NCI-H2171 (cell line): ENCODE measurements at places on chromosomes 6 and 20.

DNA sequence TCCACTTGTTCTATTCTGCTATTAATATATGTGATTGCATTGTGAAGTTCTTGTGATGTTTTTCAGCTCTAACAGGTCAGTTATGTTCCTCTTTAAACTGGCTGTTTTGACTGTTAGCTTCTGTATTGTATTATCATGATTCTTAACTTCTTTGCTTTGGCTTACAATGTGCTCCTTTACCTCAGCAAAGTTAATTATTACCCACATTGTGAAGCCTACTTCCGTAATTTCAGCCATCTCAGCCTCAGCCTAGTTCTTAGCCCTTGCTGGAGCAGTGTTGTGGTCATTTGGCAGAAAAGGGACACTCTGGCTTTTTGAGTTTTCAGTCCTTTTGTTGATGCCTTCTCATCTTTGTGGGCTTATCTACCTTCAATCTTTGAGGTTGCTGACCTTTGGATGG is 440.2 kb downstream of the TBC1D32 start:
- DNase-seq = no peak

GRCh38 chr6:149443411-149444181 is 41.2 kb downstream of the ZC3H12D start:
- DNase-seq = no peak

GRCh38 chr6:35954333-35954732 is 33.4 kb upstream of the SRPK1 start:
- DNase-seq = no peak

DNA sequence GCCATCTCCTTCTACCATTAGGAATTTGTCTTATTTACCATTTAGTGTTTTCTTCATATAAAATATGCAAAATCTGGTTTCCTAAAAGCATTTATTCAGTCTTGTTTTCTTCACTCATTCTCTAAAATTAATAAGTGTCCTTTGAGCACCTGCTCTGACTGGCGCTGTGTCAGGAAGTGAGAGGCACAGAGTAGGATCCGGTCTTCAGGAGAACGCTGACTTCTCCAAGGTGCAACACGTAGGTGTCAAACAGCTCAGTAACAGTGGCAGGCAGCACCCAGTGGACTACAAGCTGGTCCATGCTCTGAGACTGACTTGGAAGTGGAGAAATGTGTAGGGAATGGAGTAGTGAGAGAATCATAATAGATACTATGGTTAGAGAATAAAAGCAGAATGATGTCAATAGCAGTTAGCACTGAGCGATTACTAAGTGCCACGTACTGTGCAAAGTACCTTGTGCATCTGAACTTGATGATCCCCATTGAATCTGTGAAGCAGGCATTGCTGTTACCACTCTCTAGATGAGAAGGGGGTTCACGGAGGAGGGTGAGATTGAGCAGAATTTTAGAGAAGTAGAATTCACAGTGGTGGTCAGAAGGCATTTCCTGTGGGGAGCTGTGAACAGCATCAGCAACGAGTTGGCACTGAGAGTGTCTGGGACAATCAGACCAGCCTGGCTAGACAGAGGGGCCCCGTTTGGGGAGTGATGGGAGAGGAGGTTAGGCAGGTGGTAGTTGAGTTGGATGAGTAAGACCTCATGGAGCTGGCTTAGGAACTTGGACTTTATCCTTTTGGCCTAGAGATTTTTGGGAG is 569.8 kb downstream of the QKI start:
- no peak for DNase-seq

DNA sequence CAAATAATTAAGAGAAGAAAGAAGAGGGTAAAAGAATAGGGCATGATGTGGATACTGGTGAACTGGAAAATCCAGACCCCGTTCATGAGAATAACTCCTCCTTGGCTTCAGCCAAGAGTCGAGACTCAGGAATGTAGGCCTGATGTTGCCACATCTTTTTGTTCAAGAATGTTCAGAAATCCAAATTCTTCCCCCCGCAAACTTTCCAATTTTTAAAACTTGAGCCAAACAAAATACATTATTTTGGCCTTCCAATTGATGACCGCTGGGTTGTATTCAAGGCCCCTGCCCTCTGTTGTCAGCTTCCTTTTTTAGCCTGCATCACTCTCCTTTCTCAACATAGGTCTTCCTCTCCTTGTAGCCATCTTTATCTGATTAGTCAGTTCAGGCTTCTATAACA is 106.1 kb downstream of the TNFAIP3 start:
- no peak for DNase-seq

GRCh38 chr6:168117942-168118341 is 38.9 kb upstream of the FRMD1 start:
- no peak for DNase-seq

DNA sequence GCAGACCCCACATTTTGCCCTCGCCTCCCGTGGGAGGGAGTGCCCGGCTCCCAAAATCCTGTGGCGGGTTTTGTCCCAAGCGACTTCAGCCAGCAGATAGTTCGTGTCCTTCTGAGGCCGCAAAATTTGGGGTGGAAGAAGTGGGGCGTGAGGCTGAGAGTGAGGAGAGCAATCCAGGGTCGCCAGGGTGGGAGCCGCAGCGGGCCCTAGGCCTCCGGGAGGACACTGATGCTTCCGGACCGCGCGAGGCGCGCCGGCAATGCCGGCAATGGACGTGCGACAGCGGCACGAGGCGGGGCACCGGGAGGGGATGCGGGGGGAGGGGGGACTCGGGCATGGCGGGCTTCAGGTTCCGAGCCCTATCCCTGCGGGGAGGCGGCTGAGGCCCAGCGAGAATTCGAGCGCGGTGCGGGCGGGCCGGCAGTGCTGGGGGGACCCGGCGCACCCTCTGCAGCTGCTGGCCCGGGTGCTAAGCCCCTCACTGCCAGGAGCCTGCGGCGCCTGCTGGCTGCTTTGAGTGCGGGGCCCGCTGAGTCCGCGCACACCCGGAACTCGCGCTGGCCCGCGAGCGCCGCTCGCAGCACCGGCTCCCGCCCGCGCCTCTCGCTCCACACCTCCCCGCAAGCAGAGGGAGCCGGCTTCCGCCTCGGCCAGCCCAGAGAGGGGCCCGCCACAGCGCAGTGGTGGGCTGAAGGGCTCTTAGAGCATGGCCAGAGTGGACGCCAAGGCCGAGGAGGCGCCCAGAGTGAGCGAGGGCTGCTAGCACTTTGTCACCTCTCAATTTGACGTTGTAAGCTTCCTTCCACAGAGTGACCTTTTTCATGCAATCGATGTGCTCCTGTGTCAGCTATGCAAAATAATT is 143.8 kb downstream of the LPA start:
- DNase-seq = peak; percentile 50

DNA sequence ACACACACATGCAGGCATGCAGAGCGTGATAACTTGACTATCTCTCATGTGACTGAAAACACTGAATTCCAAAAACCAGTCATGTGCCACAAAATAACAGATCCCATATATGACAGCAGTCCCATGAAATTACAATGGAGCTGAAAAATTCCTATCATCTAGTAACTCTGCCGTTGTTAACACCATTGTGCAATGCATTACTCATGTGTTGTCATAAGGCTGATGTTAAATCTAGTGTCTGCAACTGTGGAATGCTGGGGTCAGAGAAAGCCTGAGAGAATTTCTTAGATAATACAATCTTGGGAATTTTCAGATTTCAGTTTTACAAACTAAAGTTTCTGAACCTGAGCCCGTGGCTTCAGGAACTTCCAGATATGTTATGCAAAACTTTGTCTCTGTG is 70.2 kb downstream of the LYRM4 start:
- no peak for DNase-seq

- DNase-seq = peak; percentile 55
These were observed 106.5 kb upstream of the TRAF3IP2 start for GRCh38 chr6:111711984-111712752.

DNA sequence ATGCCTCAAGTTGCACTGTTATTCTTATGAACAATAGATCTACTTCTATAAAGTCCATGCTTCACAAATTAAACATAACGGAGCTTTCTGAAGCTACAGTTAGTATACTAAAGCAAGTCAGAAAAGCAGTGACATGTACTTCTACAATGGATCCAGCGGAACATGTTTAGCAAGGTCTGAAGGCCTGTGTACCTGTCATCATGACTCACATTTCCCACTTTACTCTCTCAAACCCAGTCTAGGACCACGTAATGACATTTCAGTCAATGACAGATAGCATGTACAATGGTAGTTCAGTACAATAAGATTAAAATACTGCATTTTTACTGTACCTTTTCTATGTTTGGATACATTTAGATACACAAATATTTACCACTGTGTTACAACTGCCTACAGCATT is 132.1 kb downstream of the MMS22L start:
- DNase-seq = no peak

DNA sequence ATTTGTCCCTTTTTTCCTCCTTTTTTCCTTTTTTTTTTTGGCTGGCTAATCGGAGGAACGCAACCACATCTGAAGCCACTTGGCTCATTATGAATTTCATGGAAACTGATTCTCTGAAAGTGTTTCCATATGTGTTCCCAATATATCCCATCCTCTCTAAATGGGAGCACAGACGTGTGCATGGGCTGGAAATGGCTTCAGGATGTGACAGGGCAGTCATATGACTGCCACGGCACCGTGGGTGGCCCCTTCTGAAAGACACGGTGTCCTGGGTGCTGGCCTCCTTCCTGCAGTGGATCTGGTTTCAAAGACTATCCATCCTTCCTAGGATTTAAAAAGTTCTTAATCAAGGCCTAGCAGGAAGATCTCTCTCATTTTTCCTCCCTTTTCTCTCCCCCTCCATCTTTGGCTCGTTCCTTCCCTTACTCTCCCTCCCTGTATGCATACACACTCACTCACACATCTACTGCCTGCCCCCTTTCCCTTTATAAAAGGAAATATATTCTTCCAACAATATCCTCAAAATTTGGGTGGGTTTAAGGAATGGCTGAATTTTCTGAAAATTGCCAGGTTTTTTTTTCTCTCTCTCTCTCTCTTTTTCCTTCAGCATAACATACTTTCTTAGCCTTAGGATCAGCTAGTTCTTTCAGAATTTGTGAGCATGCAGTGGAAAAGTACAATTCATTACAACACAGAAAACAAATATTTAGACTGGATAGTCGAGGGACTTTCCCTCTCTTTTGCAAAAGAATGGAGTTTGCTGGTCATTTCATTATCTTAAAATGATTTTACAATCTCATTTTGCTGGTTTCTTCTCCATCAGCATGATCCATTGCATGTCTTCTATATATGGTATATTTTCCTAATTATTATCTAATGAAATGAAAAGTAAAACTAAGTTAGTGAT is 161.2 kb upstream of the SUPT3H start:
- DNase-seq = no peak

GRCh38 chr20:5353624-5354496 is 37.1 kb upstream of the PROKR2 start:
- no peak for DNase-seq

DNA sequence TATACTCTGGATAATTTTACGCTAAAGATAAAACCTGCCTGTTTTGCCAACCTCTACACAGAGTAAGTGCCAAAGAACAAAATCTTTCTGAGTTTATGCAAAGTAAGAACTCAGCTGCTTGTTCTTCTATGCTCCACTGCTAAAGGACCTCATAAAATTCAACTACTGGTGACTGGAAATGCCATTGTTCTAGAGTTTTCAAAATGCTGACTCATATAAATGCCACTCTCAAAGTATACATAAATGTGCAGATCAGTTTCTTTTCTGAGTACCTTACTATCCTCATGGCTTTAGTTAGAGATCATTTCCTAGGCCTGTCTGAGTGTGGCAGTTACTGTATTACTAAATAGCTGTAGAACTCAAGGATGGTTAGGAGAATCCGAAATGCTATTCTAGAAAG is 45.6 kb downstream of the LYRM4 start:
- DNase-seq = no peak

- peak; percentile 35 for DNase-seq
These were observed 126.3 kb upstream of the NT5E start for GRCh38 chr6:85323435-85324040.

- DNase-seq = no peak
These were observed 15.2 kb upstream of the ROS1 start for GRCh38 chr6:117440706-117441525.

- DNase-seq = no peak
These were observed 65.2 kb downstream of the CDC5L start for GRCh38 chr6:44452725-44453124.

- no peak for DNase-seq
These were observed 30.6 kb downstream of the SPINT4 start for GRCh38 chr20:45752746-45753145.

DNA sequence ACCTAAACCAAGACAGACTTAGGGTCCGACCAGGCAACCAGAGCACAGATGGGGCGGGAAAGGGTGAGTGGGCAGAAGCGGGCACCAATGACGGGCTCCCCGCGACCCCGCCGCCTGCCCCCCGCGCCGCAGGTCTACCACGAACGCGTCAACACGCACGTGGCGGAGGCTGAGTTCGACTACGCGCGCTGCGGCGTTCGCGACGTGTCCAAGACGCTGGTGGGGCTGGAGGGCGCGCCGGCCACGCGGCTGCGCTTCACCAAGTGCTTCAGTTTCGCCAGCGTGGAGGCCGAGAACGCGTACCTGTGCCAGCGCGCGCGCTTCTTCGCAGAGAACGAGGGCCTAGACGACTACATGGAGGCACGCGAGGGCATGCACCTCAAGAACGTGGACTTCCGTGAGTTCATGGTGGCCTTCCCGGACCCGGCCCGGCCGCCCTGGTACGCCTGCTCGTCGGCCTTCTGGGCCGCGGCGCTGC is 5.1 kb downstream of the TMEM151B start:
- DNase-seq = no peak

- DNase-seq = no peak
These were observed 5.6 kb downstream of the TNFAIP3 start for GRCh38 chr6:137872581-137873115.

DNA sequence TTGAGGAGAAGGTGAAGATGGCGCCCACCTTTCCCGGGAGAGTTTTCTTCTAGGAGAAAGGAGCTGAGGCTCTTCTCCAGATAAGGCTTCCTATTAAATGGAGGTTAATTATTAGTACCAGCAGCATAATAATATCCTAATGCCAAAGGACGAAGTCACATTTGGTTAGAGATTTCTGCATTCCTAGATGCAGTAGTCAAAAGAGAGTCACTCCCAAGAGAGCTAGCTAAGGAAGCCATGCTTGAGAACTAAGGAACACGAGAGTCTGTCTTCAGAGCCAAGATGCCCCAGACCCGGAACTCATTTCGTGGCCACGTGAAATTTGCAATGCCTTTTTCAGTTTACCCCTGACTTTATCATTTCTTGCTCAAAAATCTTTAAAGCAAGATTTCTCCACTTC is 132.7 kb downstream of the TSHZ2 start:
- DNase-seq = no peak

DNA sequence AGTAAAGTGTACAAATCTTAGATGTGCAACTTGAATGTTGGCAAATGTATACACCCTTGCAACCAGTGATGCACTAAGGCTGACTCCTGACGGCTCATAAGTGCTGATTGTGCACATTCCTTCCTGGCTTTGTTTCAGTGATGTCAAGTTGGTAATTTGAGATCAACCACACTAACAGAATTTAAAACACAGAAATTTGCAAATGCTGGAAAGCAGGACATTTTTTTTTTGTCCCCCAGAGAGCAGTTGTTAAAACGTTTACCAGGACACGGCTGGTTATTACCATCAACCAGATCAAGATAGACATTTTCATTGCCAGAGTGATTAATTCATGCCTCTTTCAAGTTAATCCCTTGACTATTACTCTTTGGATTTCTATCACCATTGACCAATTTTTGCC is 735.6 kb downstream of the RFPL4B start:
- DNase-seq = no peak

- no peak for DNase-seq
These were observed 67.8 kb upstream of the PHACTR2 start for GRCh38 chr6:143609972-143610371.
